MV-4-11 (cell line): ENCODE measurements at places on chromosomes 4 and X.

DNA sequence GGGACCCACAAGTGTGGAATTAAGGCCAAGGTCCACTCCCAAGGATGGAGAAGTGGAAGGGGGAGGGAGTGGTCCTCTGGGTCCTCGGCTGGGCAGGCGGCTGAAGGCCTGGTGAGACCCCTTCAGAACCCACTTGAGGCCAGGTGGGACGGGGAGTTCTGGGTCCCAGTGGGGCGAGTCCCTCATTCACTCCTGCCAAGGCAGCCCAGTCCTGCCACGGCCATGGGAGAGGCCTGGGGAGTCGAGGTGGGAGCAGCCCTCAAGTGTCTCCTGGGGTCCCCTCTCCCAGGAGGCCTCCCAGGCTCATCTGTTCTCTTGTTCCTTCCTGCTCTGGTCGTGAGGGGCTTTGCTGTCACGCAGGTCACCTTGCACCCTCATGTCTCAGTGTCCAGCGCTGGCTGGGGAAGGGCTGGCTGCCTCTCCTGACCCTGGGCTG is 6.1 kb upstream of the SH3BP2 start:
- DNase-seq, result no peak

DNA sequence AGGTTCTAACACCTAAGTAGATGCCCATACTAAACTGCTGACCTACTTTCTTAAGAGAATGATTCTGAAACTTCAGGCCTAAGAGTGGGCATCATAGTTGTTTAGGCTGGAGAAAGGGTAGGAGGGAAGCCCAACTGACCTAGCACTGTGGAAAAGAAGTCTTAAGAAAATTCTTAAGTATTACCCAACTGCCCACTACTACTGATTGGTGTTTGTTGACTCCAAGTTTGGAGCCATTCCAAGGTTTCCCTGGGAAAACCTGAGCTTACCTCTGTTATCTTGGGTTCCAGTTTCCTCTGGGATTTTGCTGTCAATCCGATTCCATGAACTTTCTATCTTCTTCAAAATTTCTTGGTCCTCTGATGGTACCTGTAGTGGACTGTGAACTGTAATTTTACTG is 23.9 kb downstream of the ANKRD17 start:
- no peak for DNase-seq

DNA sequence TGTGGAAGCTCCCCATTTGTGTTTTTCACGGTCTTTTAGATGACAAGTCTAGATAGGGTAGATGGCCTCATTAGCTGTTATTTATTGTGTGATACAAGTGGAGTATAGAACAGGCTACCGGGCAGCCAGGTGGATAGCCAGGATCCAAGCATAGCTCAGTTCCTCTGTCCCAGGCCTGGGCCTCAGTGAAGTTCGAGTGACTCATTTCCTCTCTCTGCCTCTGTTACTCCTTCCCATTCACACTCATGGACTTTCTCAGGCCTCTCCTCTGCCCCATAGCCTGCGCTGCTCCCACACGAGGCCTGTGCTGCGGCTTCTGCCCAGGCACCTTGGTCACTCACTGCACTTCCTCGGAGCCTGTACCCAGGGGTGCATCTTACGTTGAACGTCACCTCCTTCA is 54.5 kb downstream of the TENM3 start:
- no peak for DNase-seq

GRCh38 chrX:107787827-107788226 is 10.3 kb downstream of the NCBP2L start:
- DNase-seq, result no peak

GRCh38 chr4:17316566-17316965 is 195.3 kb downstream of the QDPR start:
- no peak for DNase-seq

GRCh38 chr4:40289366-40290188 is 45.6 kb upstream of the CHRNA9 start:
- DNase-seq, result peak; percentile 68

DNA sequence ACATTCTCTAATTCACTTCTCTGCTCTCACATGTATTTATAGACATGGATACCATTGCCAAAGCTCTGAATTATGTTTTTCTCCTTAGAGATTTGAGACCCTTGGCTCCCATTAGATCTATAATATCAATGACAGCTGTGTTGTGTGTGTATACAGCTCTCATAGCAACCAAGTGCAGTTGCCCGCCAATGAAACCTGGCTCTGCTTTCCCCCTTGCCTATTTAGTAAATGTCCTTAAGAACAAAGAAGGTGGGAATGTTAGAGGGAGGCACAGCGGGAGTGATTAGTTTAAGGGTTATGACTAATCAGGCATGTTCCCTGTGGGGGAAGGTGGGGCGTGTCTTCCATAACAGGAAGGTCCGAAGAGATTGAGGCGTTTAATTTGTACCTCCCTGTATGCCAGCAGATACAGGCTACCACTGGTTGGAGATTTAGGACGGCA is 100.5 kb upstream of the TBC1D9 start:
- DNase-seq, result no peak

- no peak for DNase-seq
Observed at GRCh38 chr4:37450911-37451310, 206.4 kb downstream of the NWD2 start.

DNA sequence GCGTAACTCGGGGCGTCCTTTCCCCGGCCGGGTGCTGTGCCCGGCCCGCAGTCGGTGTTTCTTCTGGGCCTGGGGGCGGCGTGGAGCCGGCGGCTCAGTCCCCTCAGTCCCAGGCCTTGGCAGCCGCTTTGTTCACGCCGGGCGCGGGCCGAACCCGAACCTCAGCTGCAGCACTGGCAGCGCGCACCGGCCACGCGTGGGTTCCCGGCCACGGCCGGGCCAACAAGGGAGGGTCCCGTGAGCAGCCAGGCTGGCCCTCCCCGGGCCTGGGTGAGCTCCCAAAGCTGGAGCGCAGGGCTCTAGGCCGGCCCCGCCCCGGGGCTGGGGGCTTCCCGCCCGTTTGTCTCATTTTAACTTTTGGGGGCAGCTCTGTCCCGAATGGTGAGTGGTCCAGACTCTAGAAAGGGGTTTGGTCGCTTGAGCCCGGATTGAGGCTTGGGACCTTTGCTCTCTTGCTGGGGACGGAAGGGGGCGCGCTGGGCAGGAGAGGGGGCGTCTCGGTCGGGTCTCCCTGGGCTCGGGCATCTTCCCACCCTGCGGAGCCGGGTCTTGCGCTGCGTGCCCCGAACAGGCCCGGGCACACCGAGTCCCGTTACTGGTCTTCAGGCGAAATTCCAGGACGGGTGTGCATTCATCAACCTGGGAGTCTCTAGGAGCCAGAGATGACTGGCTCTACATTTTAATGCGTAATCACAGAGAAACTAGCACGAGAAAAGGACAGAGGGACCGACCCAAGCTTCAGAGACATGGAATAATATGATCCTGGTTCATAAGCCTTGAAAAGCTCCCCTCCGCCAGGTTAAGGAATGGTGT is 177.1 kb downstream of the CBR4 start:
- DNase-seq, result no peak

DNA sequence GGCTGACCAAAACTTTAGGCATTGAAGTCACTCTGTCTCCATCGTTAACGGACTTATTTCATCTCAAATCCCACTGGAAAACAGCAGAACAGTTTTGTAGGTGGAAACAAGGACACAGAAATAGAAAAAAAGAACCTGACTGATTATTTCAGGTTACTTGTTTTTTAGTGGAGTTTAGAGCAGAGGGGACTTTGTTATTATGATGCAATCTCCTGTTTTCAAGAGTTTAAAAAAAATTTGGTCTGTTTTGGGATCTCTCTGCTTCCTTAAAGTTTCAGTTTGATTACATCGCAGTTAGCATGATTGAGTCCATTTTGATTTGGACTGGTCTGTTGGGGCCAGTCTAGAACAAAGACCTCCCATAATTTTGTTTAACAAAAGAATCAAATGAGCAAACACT is 13.6 kb downstream of the PROM1 start:
- peak; percentile 6 for DNase-seq

DNA sequence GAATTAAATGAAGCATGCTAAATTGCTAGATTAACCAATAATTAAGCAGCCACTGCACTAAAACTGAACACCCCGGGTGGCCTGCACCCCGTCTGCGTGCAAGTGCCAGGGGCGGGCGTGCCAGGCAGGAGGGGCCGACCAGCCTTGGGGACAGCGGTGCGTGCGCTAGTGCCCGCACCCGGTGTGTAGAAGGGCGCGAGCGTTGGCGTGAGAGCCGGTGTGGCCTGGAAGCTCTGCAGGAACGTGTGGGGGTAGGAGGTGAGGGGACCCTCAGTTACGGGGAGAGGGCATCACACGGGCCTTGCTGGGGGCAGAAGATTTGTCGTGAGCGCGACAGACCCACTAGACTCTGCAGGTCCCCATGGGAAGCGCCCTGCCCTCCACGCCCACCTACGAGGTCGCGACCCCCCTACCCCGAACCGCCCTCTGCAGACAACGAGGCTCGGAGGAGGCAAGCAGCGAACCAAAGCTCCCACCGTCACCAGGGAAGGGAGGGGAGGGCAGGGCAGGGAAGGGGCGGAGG is 105.8 kb downstream of the FAM53A start:
- DNase-seq, result no peak

DNA sequence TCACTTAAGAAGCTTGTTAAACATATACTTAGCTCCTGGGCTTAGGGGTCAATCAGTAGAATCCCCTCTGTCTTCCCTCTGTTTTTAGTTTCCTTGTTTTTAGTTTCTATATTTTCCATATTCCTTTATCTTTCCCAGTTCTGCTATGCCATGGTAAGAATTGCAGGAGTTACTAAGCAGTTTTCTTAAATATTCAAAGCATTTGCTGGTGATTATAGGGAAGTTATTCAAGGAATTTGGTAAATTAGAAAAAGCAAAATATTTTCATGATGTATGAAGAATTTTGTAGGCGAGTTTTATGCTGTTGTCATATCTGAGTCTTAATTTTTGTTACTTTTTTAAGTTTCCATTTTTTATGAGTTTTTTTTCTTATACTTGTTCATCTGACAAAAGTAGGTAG is 91.6 kb upstream of the NUDT6 start:
- DNase-seq, result no peak

GRCh38 chr4:1609901-1610790 is 74.0 kb downstream of the FAM53A start:
- no peak for DNase-seq

- DNase-seq, result peak; percentile 74
Observed at GRCh38 chrX:154002215-154002719, 17.4 kb downstream of the IRAK1 start.

DNA sequence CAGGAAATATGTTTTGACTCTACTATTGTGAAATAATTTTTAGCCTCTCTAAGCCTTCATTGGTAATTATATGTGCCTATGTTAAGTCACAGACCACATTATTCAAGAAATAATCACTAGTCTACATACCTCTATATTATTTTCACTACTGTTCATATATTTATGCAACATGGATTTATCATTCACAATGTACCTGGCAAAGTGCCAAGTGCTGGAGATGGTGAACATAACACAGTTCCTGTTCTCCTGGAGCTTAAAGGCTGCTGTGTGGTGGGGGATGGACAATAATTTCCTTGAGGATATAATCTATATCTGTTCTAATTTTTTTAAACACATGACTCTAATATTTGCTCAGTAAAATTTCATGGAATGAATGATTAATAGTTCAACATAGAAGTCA is 527.7 kb upstream of the CXorf51A start:
- no peak for DNase-seq

GRCh38 chr4:25779021-25779420 is 83.8 kb downstream of the SEL1L3 start:
- no peak for DNase-seq

DNA sequence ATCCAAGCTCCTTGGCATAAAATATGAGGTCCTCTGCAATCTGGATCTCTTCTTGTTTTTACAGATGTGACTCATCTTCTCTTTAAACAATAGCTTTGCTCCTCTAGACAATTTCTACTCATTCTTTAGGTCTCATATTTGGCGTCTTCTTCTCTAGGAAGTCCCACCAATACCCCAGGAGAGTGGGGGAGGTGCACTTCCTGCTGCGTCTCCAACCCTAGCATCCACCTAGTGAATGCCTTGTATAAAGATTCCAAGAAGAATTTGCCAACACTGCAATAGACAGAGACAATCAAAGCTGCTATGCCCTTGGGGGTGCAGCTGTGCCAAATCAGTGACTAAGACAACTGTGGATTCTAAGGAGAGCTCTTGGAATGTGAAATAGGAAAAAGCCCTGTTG is 45.7 kb upstream of the SLC10A7 start:
- DNase-seq, result no peak

- DNase-seq, result no peak
Observed at GRCh38 chr4:9933956-9934355, 87.3 kb downstream of the SLC2A9 start.

DNA sequence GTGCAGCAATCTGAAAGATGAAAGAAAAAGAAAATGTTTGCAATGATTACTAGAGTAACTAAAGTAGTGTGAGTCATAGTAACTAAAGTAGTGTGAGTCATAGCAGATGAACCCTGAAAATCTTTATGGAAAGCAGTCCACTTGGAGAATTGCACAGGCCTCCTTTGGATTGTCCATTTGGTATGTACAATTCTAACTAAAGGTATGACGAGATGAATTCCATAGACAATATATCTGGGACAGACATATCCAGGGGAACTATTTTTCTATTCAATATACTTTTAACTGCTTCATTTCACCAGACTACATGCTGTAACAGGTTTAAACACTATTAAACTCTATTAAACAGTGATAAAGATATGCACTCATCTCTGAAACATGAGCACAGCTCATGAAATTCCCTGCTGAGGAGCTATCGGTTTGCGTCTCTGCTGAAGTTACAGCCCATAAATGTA is 798.7 kb downstream of the PCDH7 start:
- no peak for DNase-seq

- no peak for DNase-seq
Observed at GRCh38 chr4:33270403-33270802, 2550.2 kb downstream of the PCDH7 start.

DNA sequence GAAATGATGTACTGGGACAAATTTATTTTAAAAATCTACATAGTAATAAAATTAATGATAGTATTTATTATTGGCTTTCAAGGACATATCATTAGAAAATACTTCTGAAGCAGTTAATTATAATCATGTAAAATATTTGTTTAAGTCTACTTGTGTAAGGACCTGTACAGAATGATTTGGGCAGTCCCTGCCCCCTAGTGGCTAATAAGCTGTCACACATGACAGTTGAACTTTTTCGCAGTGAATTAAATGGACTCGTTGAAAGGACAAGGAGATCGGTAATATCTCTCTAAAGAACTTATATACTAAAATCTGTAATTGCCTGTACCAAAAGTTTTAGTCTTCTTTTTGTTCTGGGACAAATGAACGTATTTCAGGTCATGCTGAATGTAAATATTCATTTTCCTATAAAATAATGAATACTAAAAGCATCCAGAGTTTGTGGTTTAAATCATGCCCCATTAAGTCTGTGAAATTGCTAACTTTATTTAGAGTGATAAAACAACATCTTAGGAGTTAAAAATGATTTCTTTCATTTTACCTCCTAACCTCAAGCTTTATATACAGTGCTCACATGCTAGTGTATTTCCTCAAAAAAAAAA is 13.6 kb downstream of the EXOC1 start:
- DNase-seq, result peak; percentile 70

DNA sequence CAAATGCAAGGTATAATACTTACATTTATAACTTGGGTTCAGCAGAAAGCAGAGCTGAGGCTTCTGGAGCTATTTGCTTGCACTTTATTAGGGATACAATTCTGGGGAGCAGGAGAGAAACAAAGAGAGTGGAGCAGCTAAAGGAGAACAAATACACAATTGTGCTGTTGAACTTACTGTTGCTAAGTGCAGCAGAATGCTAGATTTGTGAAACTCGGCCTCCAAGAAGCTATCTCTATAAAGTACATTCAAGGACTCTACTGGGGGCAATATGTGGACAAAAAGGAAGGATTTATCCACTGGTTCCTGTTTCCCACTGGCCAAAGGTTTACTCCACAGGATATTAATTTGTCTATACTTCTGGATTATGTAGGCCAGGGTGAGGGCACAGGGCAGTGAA is 86.8 kb downstream of the PPP1R2C start:
- DNase-seq, result no peak
